ENCODE measurements at places on chromosomes 5 and 9. TPM values are rescaled to one million over a fixed set of nuclear protein-coding genes. Genes with fewer than 3 reads are reported as not detected.

Gene HDHD3
- total RNA-seq = 13.5 TPM

Gene MLANA
- not detected for total RNA-seq

Gene VCAN
- 849 TPM for total RNA-seq

Gene ZNF483
- 14.6 TPM for total RNA-seq

Gene FAM153A
- 1.0 TPM for total RNA-seq

Gene GLRA1
- not detected for total RNA-seq

Gene LHX2
- total RNA-seq = not detected

Gene TSC1
- total RNA-seq = 61.3 TPM

Gene PCDHA7
- total RNA-seq = 0.32 TPM

Gene FCN2
- total RNA-seq = 0.32 TPM
